Activated CD8-positive, alpha-beta memory T cell treated with anti-CD3 and anti-CD28 coated beads for 1 hour (primary cell): ENCODE measurements at places on chromosomes 4 and X.

DNA sequence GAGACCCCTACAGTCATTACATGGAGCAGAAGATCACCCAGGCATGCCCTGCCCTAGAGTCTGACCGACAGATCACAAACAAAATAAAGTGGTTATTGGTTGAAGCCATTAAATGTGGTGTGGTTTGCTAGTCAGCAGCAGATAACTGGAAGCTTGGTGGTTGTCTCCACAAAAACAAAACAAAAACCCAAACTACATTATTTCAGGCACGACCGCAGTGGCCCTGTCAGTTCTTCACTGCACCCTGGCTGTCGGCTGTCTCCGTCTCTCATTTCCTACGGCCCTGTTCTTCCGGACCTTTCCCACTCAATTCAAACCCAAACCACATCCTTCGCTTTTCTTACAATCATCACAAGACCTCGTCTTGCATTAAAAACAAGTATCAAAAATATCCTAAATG is 521.3 kb upstream of the ZFP42 start:
- no peak for DNase-seq

DNA sequence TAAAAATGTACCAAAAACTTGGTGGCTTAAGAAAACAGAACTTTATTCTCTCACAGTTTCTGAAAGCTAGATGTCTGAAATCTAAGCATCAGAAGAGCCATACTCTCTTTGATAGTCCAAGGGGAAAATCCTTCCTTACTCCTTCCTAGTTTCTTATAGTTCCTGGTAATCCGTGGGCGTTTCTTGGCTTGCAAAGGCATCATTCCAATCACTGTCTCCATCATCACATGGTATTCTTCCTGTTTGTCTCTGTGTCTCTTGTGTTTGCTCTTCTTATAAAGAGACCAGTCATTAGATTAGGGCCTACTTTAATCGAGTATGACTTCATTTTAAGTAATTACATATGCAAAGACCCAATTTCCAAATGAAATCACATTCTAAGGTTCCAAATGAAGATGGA is 118.9 kb upstream of the FSTL5 start:
- DNase-seq, result no peak

DNA sequence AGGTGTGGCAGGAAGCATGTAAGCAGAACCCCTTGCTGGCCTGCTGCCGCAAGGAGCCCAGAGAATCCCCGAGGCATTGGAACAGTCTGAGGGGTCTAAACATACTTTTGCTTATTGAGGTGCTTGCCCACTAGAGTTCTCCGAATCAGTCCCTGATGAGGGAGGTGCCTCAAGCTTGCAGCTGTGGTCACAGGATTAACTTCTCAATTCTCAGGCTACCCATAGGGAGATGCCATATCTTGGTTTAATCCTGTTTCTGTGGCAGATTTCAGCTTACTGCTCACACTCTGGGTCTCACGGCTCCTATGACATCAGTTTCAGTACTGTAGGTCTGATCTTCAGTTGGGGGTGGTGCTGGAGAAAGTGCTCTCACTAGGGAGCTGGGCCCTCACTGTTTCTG is 39.9 kb downstream of the CCNG2 start:
- DNase-seq, result no peak

DNA sequence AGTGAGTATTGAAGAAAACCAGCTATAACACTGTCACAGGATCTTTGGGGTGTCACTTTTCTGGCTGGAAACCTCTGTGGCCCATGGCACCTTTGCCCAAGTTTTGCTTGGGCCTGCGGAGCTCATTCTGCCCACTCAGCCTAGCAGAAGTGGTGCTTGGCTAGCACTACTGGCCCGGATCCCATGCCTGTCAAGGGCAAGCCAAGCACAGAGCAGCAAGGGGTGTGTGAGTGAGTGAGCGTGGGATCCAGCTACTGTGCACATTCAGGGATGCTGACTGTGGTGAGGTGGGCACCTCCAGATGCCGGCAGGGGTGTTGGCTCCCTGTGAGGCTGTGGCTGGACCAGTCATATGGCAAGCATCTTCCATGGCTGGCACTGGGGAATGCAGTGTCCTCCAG is 55.4 kb upstream of the RASGEF1B start:
- DNase-seq, result no peak

GRCh38 chr4:26204249-26204825 is 116.5 kb upstream of the RBPJ start:
- no peak for DNase-seq

GRCh38 chr4:89108091-89108490 is 3.2 kb upstream of the TIGD2 start:
- no peak for DNase-seq

- DNase-seq, result no peak
These were observed 103.0 kb upstream of the KLF3 start for GRCh38 chr4:38560768-38561558.

DNA sequence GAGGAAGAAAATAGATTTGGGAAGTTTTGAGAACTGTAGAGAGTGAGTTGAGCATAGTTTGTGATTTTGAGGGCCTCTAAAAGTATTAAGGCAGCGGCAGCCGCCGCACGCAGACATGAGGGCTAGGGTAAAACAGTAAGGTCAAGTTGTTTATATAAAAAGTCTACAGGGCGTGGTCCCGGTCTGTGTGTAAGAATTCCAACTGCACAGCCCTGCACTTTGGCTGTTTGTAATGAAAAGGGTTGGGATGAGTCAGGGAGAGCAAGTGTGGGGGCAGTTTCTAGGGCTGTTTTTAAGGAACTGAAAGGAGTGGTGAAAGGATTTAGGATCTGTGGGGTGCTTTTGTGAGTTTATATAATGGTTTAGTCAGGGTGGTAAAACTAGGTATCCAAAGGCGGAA is 55.0 kb downstream of the BEX3 start:
- no peak for DNase-seq

DNA sequence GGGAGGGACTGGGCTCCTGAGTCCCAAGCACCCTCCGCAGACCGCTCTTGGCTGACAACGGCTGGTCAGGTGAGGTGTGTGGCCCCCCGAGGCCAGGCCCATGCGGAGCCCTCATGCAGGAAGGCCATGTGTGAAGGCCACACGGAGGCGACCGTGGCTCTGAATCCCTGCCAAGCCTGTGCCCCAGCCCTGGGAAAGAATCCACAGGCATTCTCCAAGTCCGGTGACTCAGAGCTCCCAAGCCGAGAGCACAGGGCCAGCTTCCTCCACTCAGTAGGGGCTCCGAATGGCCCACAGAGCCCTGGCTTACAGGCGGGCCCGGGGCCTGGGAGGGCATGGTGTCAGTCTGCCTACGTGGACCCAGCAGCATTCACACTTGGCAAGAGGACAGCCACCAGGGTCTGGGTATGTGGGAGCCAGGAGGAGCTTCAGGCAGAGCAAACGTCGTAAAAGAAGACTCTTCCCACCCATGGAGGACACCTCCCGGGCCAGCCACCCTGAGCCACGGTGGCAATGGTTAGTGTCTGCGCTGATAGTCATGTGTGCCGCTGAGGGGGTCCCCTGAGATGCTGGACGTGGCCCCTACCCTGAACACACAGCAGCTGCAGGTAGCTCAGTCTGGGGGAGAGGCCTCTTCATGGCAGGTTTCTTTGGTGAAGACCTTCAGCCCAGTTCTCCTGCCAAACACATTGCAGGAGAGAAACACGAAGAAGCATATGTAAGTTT is 105.7 kb downstream of the PSAPL1 start:
- no peak for DNase-seq

GRCh38 chr4:107006218-107006617 is 29.9 kb downstream of the DKK2 start:
- DNase-seq, result no peak

GRCh38 chr4:77113069-77113468 is 37.3 kb upstream of the CCNI start:
- DNase-seq, result no peak

DNA sequence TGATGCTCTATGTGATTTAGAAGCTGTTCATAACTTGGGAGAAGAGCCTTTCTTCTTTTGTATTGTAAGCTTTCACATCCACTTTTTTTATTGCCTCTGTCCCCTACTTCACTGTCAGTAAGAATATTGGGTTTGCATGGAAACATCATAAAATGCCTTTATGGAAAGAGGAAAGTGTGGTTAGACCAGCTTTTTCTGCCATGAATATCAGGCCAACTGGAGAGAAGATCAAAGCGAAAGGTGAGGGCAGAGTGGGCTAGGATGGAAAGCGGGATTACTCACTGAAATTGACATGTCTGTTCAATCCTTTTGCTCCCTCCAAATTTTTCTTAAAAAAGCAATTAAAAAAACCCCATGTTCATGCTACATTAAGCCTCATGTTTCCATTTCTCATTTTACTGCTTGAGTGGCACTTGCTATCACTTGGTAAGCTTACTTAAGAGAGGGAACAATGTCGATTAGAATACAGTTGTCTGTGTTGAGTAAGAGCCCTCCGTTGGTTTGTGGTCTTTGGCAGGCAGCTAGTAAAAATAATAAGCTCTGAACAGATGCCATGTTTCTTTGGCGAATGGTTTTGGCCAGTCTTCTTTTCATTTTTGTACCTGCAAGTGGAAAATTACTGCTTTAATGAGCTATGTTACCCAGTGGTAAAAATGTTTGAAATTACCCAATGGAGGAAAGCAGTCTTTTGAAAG is 35.9 kb downstream of the SUPT20HL1 start:
- DNase-seq, result no peak

DNA sequence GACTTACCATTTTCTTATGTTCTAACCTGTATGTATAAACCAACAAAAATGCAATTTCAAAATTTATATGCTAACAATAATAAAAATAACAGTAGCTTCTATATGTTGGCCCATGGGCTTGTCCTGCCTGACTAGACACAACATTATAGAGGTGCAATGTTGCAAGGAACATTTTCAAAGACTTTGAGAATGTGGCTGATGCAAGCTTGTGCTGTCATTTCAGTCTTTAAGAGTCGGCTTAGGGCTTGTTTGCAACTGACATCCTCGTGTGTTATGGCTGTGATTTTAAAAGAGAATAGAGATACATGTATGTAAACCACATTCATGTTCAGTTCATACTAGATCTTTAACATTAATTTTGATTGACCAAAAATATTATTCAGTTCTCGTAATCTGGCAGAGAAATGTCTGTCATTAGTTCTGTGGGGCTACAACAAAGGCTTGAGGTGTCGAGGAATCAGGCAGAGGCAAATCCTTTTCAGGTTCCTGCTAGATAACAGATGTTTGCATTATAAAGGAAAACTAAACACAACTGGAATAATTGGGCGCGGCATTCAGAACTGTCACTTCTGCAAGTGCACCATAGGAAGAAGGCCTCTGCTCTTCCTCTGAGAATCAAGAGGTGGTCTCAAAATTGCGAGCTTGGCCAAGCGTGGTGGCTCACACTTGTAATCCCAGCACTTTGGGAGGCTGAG is 13.1 kb downstream of the TMSB4X start:
- DNase-seq, result no peak

- no peak for DNase-seq
These were observed 14.5 kb downstream of the UGT2B15 start for GRCh38 chr4:68655764-68656444.

DNA sequence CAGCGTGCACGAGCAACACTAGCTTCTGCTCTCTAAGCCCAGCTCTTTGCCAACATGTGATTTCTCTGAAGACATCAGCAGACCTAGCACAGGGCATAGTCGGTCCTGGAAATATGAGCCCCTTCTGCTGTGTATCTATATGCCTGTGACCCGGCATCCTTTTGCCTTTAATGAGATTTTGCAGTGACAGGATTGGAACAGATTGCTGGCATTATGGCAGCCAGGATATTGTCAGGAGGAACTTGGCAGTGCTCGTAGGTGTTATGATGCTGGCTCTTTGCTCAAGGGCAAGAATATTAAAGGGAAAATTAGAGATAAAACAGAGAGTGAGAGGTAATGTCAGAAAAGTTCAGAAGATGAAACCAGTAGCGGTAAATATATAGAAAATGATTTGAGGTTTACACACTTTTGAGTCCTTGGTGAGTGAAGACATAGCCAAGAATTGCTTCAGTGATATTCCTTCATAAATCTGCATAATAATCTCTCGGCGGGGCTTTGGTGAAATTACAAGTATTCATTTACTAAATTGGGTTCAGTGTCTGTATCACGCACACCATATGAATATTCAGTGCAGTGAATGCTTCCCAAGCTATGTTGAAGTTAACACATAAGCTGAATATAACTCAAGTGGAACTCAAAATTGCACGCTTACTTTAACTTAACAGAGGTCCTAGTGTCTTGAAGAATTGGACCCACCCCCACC is 502.1 kb upstream of the NR3C2 start:
- no peak for DNase-seq

DNA sequence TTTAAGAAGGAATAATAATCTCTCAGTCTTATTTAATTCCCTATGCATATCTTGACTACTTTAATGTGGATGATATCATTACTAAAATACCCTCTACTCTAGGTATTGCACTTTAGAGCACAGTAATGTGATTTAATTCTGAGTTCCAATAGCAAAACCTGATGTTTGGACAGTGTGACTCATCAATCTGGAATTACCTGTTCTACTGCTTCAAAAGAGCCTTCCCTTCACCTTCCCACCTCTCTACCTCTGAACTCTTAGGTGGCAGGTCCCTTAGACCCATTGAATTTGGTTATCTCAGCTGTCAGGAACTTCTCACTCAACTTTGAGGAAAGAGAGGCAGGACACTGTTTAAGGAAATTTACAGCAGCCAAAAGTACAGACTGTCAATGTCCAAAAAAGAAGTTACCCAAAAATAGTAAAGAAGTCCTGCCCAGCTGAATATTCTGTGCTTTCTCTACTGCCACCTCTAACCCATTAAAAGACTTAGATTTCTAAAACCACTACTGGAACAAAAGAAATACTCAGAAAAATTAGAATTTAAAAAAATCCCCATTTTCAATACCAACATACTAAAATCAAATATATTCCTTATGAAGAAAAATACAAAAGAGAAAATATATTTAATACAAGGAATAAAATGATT is 123.1 kb upstream of the GPM6A start:
- DNase-seq, result no peak

DNA sequence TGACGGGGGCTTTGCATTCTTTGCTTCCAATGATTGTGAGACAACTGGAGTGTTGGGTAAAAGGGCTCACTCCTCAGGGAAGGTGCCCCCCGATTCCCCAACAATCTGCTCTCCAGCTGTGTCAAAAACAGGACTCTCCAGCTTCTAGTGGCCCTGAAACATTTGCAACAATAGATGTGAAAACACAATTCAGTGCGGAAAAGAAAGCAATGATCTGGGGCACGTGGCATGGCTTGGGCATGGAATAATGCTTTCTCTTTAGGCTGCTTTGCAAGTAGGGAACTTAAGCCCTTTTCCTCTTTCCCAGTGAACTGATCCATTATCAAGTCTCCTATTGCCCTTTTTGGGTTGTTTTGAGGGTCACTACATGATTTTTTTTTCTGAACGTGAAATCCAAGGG is 239.9 kb downstream of the C4orf33 start:
- no peak for DNase-seq

DNA sequence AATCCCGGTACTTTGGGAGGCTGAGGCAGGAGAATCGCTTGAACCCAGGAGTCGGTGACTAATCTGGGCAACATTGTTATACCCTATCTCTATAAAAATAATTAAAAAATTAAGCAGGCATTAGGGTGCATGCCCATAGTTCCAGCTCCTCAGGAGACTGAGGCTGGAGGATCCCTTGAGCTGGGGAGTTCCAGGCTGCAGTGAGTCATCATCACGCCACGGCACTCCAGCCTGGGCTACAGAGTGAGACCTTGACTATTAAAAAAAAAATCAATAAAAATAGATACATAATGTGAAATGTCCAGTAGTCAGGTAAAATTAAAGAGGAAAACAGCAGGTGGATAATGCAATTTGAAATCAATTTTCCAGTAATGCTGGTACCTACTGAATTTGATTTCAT is 14.6 kb downstream of the ADGRL3 start:
- no peak for DNase-seq

GRCh38 chrX:15915959-15916703 is 61.5 kb upstream of the AP1S2 start:
- no peak for DNase-seq

- no peak for DNase-seq
These were observed 327.8 kb upstream of the CXorf51B start for GRCh38 chrX:146481735-146482134.
